ENCODE measurements at places on chromosomes 3 and 15.

DNA sequence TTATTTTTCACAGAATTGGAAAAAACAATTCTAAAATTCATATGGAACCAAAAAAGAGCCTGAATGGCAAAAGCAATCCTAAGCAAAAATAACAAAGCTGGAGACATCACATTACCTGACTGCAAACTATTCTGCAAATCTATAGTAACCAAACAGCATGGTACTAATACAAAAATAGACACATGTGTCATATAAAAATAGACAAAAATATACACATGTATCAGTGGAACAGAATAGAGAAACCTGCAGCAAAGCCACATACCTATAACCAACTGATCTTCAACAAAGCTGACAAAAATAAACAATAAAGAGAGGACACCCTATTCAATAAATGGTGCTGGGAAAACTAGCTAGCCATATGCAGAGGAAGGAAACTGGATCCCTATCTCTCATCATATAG is 259.6 kb downstream of the IGSF11 start:
- no peak for DNase-seq

- no peak for DNase-seq
Measured at GRCh38 chr3:132062535-132062934, 27.7 kb upstream of the CPNE4 start.

GRCh38 chr3:77079988-77080610 is 40.2 kb downstream of the ROBO2 start:
- DNase-seq, result no peak

DNA sequence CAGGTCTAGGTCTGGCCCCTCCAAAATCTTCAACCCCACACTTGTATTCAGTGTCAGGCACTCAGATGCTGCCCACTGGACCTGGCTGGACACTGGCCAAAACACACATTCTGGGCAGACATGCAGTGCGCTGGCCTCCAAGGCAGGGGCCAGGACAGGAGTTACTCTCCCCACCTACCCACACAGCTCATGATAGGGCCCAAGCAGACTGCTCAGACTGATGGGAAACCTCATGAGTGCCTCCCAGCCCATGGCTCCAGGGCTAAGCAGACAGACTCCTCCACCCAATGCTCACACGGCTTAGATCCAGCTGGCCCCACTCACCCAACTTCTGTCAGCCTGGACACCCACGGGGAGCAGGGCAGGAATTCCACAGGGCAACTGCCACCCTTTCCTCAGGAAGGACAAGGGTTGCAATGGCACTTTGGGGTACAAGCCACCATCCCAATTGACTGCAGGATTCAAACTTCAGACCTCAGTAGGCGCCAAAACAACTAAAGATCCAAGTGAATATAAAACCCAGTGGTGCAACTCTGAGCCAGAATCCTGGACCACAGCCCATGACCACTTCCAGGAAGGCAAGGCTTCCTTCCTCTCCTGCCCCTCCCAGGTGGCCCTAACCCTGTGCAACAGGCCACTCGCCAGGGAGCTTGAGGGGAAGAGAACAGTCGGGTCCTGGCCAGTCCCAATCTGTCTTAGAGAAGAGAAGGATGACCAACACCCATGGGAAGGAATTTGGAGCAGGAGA is 1.4 kb downstream of the LTF start:
- DNase-seq, result no peak

All from SJSA1 (cell line).